ENCODE measurements at places on chromosomes 16 and 17.

DNA sequence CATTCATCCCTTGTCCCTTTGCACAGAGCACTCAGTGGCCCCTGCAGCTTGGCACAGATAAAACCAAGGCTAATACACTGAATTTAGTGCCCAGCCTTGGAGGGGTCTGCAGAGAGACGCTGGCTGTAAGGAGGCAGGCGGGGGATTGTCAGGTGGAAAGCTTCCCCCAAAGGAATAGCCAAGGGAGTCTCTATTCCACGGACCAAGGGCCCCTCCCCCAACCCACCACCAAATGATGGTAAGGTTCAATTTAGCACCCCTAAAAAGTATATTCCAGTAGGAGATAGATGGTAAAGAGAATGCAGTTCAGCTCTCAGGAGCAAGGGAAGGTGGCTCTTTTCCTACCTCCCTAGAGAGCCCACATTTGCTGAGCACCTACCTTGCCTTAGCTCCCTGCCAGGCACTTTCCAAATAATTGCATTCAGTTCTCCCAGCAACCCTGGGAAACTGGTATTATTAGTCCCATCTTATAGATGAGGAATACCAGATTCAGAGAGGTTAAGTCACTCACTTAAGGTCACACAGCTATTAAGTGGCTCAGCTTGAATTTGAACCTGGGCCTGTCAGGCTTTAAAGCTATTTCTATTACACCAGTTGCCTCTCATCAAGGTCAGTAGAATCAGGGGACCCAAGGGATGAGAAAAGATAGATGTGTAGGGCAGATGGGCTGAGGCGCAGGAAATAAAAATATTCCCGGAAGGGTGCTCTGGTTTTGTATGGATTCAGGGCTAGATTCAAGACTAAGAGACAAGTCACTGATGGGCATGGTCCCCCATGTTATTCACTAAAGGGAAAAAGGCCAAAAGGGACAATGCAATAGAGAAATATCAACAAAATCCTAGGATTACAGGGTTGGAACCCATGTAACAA, 20.0 kb upstream of the ZFHX3 start:
- no peak for DNase-seq

GRCh38 chr16:72898216-72898825, 149.6 kb downstream of the ZFHX3 start:
- no peak for DNase-seq

GRCh38 chr17:41382394-41382793, 288 bp upstream of the KRT34 start:
- no peak for DNase-seq

GRCh38 chr16:88539652-88540345, 30.4 kb upstream of the ZC3H18 start:
- no peak for DNase-seq

GRCh38 chr17:78434455-78435329, 56.2 kb downstream of the PGS1 start:
- DNase-seq = no peak

GRCh38 chr16:8554881-8555280, 35.4 kb downstream of the TMEM114 start:
- DNase-seq = no peak

- no peak for DNase-seq
Measured at GRCh38 chr16:14339694-14340093, 268.6 kb downstream of the MRTFB start.
